ENCODE measurements at places on chromosomes 6 and 20. TPM values are rescaled to one million over a fixed set of nuclear protein-coding genes. Genes with fewer than 3 reads are reported as not detected.
A peak's percentile ranks its signal among the peaks of the same experiment; 100 is the strongest.

DNA sequence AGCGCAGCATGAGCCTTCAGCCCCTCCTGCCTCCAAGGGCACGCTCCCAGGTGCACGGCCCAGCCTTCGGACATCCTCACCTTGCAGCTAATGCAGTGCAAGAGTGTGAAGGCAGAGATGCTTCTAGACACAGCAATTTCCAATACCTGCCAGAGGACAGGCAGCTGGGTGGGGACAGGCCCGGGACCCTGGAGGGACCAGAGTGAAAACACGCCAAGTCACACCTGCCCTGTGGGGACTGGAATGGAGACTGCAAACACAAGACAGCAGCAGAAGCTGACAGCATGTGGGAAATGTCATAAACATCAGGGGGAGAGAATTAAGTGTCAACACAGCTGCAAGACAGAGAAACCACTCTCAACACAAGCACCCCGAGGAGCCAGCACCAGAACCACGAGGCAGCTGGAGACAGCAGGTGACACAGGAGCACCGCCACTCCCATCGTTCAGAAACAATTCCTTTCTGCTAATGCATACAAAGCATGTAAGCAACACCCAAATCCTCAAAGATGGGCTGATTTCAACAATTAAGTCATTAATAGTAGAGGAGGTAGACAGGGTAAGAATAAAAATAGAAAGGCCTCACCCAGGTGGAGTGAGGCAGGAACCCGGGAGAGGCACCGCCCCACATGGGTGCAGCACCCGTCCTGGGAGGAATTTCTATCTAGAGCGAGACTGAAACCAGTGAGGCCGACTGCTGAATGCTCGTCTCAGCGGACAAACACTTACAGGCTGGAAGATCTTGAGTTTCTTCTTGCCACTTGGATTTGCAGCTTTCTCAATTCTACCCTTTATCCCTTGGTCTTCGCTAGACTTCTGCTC, 17.1 kb downstream of the DIDO1 start:
- no peaks in the 10 kb centered on the region for H3K27me3 ChIP-seq
- peaks cover 89% of the 10 kb centered on the region for H3K36me3 ChIP-seq
- peaks cover 13% of the 10 kb centered on the region for H3K4me1 ChIP-seq
- no peak for DNase-seq
- H3K27ac ChIP-seq = no peak overlapping the region

The BPIFB1 gene
- not detected for total RNA-seq

DNA sequence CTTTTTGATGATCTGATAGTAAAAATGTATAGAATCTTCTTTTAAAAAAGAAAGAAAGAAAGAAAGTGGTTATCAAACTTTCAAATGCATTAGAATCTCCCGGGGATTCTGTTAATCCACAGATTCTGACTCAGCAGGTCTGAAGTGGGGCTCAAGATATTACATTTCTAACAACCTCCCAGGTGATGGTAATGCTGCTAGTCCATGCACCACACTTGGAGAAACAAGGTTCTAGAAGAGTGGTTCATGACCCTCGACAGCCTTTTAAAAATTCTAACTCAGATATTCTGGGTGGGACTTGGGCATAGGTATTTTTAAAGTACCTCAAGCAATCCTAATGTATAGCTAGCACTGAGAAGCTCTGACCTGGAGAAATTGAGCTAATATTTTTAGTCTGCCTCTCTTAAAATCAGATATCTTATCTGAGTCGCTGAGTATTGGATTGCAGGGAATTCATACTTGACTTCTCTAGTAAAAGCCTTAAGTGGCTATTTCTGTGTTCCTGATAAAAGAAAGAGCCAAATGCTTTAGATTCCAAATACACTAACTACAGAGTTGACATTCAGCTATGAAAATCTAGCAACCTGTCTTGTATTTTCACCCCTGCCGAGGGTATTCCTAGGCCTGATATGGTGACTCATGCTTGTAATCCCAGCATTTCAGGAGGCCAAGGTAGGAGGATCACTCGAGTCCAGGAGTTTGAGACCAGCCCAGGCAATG, 252.4 kb downstream of the PHACTR1 start:
- no peaks in the 10 kb centered on the region for H3K36me3 ChIP-seq
- H3K27me3 ChIP-seq = no peaks in the 10 kb centered on the region
- H3K4me3 ChIP-seq = no peak overlapping the region

DNA sequence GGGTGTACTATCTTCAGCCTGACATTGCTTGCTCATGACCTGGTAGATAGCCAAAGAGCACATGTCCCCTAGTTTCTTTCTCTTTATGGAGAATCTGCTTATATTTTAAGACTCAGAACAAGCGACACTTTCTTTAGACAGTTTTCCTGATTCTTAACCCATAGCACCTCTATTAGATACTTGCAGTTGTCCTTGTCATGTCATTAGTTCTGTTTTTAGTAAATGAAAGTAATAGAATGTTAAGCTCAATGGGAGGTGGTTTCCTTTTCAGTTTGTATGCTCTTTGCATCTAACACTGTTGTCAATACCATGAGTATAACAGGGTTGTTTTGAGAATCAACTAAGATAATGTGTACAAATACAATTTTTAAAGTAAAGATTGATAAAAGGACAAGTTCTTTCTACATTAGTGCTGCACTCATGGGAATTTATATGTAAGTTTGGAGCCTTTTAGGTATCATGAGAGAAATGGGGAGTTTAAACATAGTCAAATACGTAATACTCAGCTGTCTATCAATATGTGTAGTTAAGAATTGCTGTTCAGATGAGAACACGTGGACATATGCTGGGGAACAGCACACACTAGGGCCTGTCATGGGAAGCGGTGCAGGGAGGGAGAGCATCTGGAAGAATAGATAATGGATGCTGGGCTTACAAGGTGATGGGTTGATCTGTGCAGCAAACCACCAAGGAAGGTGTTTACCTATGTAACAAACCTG, 124.3 kb downstream of the GRM1 start:
- no peaks in the 10 kb centered on the region for H3K27me3 ChIP-seq
- no peaks in the 10 kb centered on the region for H3K36me3 ChIP-seq
- H3K4me1 ChIP-seq = no peaks in the 10 kb centered on the region
- no peak overlapping the region for H3K27ac ChIP-seq
- no peak overlapping the region for H3K4me3 ChIP-seq

DNA sequence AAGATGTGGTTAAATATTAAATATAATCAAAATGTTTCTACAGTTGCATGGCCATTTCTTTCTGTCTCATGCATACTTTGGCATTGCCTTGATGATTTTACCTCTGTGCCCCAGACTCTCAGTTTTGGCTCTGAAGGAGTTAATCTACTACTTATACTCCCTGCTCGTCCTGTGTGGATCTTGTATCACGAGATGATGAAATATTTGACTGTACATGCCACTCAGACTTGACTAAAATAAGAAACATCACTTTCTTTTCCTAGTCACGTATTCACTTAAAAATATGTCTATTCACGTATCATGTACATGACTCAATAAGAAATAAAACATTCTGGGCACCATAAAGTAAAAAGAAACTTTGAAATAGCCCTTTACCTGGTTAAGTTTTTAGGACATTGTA, 397.7 kb downstream of the RFPL4B start:
- H3K36me3 ChIP-seq = no peaks in the 10 kb centered on the region
- no peaks in the 10 kb centered on the region for H3K27me3 ChIP-seq
- H3K27ac ChIP-seq = no peak overlapping the region
- H3K4me3 ChIP-seq = no peak overlapping the region
- no peaks in the 10 kb centered on the region for H3K4me1 ChIP-seq

GRCh38 chr20:4052139-4052480, 36.8 kb upstream of the RNF24 start:
- no peak overlapping the region for H3K4me3 ChIP-seq
- DNase-seq = no peak
- no peaks in the 10 kb centered on the region for H3K27me3 ChIP-seq
- H3K36me3 ChIP-seq = no peaks in the 10 kb centered on the region
- no peaks in the 10 kb centered on the region for H3K4me1 ChIP-seq

DNA sequence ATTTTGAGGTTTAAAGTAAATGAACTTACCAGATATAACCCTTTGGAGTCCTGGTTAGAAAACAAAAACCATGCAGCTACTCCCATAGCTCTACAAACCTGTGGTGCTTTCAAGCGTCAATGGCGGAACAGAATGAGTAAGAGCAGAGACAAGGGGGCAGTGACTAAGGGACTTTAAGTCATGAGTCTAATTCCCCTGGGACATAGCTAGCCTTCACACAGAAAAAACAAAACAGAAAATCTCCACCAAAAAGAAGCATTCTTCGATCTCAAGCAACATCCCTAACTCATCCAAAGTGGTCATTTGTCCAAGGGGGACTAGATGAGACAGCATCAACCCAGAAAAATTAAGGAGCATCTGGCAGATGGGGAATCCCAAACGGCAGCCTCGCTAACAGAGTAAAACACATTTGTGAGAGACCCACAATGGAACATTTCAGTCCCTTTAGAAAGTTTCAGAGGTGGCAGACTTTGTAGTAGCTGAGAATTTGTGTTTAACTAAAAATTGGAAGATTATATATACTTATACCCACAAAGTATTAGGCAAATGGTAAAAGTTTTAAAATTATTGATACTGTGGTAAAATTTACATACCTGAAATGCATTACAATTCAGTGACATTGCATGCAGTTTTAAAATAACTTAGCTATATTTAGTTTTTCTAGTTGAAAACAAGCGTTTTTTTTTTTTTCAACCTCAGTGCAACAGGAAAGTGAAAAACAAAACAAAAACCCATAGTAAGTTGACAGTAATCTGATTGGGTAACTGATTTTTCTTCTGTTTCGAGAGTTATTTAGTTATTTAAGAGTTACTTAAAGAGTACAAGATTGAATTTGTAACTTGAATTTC, 67.5 kb downstream of the KCNQ5 start:
- no peak overlapping the region for H3K4me3 ChIP-seq
- H3K27ac ChIP-seq = no peak overlapping the region
- DNase-seq = no peak
- no peaks in the 10 kb centered on the region for H3K36me3 ChIP-seq
- no peaks in the 10 kb centered on the region for H3K27me3 ChIP-seq

DNA sequence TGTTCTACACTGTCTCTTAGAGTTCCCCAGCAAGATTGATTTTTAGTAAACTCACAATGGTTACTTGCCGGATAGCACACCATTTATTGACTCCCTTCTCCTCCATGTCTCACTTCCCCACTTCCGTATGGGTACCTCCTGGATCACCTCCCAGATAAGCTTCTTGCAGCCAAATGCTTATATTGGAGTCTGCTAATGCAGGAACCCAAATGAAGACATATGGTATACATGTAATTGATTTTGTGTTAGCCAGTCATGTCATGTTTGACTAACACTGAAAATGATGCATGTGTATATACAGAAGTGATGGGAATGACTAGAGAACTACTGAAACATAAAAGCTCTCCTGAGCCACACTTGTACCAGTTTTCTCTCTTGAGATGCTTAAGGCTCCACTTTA, 46.1 kb upstream of the TMX4 start:
- no peak overlapping the region for H3K27ac ChIP-seq
- H3K4me3 ChIP-seq = no peak overlapping the region
- no peaks in the 10 kb centered on the region for H3K4me1 ChIP-seq
- H3K27me3 ChIP-seq = no peaks in the 10 kb centered on the region

The GSTA1 gene
- total RNA-seq = 1.7 TPM

The PRKN gene
- 4.9 TPM for total RNA-seq

GRCh38 chr20:46635514-46636136, 15.6 kb downstream of the SLC13A3 start:
- no peak overlapping the region for H3K27ac ChIP-seq
- H3K27me3 ChIP-seq = no peaks in the 10 kb centered on the region
- no peak overlapping the region for H3K4me3 ChIP-seq
- peak; percentile 11 for DNase-seq
- no peaks in the 10 kb centered on the region for H3K4me1 ChIP-seq

DNA sequence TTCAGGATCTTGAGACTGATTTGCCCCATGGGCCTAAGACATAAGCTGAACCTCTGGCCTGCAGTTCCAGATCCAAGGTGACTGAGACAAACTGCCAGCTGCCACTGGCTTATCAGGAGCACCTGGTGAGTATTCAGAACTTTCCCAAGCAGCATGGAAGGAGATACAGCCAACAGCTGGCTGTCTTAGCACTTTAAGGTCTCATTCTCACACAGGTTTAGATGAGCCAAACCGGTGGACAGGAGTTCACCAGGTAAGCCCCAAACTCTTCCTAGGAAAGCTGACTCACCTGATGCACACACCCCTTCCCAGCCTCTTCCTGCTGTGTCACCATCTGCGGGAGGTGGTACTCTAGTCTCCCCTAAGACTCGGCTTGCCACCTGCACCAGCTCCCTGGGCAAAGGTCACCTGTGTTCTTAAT, at the start of gene BANF2:
Gene BANF2, plus strand, starts transcription at position 36 of the 421 bp plus-strand sequence. CDS start 25,060 bp downstream, outside the sequence.
- no peak for DNase-seq
- no peaks in the 10 kb centered on the region for H3K36me3 ChIP-seq
- H3K27me3 ChIP-seq = no peaks in the 10 kb centered on the region
- H3K4me1 ChIP-seq = no peaks in the 10 kb centered on the region
- no peak within 1 kb of the TSS for H3K4me3 ChIP-seq

The MLIP gene
- total RNA-seq = not detected

DNA sequence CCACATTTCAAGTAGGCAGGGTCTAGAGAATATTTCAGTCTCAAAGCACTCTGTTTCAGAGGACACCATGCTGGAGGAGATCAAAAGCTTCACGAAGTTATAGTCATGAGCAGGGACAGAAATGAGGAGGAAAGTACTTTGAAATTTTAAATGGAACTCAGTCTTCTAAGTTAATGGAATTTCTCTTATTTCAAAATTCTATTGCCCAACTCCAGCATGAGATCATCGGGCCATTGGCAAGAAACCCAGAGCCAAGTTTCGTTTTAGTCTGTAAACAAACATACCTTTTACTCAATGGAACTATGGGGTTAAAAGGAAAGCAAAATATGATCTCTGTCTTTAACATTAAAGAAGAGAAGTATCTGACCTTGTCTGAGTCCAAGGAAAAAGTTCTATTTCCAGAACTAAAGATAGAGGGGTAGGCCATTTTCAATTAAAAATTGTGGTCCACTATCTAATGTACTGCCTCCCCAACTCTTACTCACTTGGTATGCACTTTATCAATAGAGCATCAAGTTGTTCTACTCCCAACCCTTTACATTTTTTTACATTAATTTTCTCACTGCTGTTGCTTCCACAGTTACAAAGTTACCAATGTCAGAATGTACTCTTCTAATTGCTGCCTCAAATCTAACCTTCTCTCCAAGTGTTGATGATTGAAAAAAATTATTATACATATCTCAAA, 235.3 kb upstream of the NRSN1 start:
- H3K4me3 ChIP-seq = no peak overlapping the region
- no peaks in the 10 kb centered on the region for H3K4me1 ChIP-seq
- H3K27ac ChIP-seq = no peak overlapping the region
- H3K36me3 ChIP-seq = no peaks in the 10 kb centered on the region

GRCh38 chr6:139430899-139431601, 56.6 kb upstream of the CITED2 start:
- no peak overlapping the region for H3K4me3 ChIP-seq
- H3K4me1 ChIP-seq = no peaks in the 10 kb centered on the region
- H3K36me3 ChIP-seq = no peaks in the 10 kb centered on the region
- no peaks in the 10 kb centered on the region for H3K27me3 ChIP-seq
- DNase-seq = no peak
